Caco-2 (cell line): ENCODE measurements at places on chromosomes 7 and 10.

- DNase-seq: no peak
These were observed 128.0 kb downstream of the HGF start for GRCh38 chr7:81641873-81642272.

- no peak for DNase-seq
These were observed 131.1 kb downstream of the CYP26A1 start for GRCh38 chr10:93204494-93205485.

DNA sequence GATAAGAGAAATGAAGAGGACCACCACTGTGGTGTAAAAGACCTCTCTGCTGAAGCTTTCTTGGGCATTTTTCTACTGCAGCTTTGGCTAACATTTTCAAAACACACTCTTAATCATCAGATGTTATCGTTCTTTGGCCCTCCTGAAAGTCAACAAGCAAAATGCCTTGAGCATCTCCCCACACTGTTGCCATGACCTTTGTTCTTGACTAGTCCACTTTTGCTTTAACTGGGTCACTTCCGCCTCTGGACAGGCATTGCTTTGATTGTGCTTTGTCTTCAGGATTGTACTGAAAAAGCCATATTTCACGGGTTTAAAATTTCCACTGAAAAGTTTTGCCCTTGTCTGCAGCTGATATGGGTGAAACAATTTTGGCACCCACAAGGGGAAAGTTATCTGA is 107.8 kb upstream of the CXCL12 start:
- DNase-seq: no peak

GRCh38 chr10:86661161-86662025 is 6.9 kb upstream of the LDB3 start:
- DNase-seq: no peak

- no peak for DNase-seq
These were observed 14.8 kb downstream of the WDR86 start for GRCh38 chr7:151395036-151395367.

- peak; percentile 81 for DNase-seq
These were observed 25.1 kb downstream of the ZMIZ1 start for GRCh38 chr10:79093658-79094411.

DNA sequence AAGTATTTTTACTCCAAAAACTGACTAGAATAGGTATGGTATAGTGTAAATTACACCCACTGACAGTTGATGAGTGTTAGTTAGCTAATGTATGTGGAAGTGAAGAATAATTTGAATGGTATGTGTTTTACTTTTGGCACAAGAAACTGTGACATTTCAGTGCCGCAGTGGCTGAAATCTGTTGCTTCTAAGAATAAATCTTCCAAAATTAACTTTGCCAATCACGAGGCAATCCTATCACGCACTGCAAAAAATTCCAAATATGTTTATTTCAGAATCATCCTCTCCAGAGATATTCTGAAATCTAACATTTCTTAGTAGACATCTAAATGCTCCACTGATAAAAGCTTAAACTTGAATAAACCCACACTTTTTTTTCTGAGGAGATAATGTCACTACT is 61.2 kb downstream of the PCLO start:
- no peak for DNase-seq

DNA sequence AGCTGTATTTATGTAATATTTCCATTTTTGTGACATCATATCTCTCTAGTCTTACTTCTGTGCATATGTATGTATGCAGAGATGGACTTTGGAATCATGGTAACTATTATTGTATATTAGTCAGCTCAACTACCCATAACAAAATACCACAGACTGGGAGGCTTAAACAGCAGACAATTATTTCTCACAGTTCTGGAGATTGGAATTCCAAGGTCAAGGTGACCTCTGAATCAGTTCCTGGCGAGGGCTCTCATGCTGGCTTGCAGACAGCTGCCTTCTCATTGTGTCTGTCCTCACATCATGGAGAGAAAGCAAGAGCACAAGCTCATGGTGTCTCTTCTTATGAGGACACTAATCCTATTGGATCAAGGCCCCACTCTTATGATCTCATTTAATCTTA is 79.1 kb downstream of the RAMP3 start:
- no peak for DNase-seq

- no peak for DNase-seq
These were observed 402.3 kb downstream of the DNAJB9 start for GRCh38 chr7:108972004-108972403.

DNA sequence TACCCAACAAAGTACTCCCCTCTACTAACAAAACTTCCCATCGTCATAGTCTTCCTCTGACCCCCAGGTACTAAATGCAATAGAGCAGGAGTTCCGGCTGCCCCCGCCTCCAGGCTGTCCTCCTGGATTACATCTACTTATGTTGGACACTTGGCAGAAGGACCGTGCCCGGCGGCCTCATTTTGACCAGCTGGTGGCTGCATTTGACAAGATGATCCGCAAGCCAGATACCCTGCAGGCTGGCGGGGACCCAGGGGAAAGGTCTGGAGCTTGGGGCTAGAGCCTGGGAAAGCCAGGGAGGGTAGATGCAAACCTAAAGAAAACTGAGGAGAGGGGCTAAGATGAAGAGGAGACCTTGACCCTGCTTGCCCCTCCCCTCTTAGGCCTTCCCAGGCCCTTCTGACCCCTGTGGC is 15.3 kb downstream of the EPHB6 start:
- DNase-seq: peak; percentile 23

GRCh38 chr7:87105401-87105800 is 45.9 kb upstream of the ELAPOR2 start:
- DNase-seq: no peak

DNA sequence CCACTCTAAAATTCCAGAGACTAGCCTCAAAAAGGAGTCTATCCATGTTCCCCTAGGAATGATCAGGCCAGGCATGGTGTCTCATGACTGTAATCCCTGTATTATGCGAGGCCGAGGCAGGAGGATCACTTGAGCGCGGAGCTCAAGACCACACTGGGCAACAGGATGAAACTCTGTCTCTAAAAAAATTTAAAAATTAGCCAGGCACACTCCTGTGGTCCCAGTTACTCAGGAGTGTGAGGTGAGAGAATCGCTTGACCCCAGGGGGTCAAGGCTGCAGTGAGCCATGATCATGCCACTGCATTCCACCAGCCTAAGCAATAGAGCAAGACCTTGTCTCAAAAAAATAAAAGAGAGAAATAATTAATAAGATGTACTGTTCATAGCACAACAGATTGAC is 256.8 kb downstream of the KCND2 start:
- no peak for DNase-seq

DNA sequence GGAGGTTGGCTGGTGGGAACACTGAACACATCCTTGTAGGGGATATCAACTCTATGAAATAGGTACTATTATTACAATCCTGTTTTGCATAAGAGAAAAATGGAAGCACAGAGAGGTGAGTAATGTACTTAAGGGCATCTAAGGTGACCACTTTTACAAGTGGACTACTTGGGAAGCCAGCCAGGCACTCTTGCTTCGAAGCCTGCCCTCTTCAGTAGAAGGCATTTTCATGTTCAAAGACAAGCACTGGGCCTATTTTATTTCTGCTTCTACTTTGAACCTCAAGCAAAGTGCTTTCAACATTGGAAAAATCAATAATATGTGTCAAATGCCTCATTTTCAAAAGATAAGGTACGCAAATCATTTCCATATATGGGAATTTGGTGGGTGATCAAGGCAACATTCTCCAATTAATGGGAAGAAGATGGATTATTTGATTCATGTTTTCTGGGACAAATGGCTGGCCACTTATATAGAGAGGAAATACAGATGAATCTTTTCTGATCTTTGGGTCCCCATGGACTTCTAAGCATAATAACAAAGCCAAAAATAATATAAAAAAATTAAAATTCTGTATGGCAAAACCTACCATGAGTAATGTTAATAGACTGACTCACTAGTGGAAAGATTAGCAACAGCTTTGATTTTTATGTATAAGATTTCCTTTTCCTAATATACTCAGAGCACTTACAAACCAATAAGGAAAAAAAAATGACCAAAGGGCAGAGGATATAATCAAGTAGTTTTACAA is 270.2 kb downstream of the FRMD4A start:
- no peak for DNase-seq

DNA sequence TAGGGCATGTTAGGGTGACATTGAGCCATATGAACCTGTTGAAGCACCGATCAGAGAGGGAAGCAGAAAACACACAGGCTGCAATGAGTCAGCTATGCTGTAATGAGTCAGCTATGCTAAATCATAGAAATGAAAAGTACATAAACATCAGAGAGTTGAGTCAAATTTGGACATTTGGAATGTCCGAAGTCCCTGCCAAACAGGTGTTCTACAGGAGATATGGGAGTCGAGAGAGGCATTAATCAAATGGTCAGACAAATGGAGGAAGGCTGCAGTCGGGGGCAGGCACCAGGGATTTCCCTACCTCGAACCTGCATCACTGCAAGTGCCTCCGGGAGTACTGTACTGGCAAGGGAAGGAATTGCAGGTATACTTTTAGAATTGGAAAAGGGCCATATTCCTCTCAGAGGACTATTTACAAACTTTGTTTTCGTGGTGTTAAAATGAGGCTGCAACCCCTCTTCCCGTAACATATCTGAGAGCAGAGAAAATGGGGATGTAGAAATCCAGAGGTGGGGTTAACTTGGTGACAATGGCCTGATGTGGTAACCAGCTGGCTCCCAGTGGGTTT is 8.8 kb upstream of the ZC3HAV1 start:
- DNase-seq: peak; percentile 43

GRCh38 chr7:41907444-41907843 is 204.6 kb upstream of the INHBA start:
- DNase-seq: no peak

DNA sequence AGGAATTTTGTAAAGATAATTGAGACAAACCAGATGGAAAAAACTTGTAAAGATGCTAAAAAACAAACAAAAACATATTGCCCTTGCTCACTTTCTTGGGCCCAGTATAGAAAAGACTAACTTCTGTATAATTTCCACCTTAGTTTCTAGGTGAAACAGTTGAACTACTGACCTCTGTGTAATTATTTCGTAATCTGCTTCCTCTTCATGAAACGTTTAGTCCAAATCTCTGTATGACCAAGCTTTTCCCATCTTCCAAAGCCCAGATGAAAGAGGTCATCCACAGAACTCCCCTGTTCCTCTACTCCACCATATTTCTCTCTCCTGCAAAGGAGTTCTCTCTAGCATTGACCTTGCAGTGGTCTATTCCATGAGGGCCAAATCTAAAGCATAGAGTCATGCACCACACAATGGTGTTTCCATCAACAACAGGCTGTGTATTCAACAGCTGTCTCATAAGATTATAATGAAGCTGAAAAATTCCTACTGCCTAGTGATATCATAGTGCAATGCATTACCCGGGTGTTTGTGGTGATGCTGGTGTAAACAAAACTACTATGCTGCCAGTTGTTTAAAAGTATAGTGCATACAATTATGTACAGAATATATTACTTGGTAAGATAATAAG is 647.6 kb downstream of the TNS3 start:
- no peak for DNase-seq

GRCh38 chr7:1844336-1844950 is 174.4 kb downstream of the ELFN1 start:
- DNase-seq: no peak

- DNase-seq: no peak
These were observed 55.9 kb upstream of the AHR start for GRCh38 chr7:17242504-17242903.

GRCh38 chr10:117374506-117375359 is 507 bp downstream of the PDZD8 start:
- DNase-seq: peak; percentile 44

DNA sequence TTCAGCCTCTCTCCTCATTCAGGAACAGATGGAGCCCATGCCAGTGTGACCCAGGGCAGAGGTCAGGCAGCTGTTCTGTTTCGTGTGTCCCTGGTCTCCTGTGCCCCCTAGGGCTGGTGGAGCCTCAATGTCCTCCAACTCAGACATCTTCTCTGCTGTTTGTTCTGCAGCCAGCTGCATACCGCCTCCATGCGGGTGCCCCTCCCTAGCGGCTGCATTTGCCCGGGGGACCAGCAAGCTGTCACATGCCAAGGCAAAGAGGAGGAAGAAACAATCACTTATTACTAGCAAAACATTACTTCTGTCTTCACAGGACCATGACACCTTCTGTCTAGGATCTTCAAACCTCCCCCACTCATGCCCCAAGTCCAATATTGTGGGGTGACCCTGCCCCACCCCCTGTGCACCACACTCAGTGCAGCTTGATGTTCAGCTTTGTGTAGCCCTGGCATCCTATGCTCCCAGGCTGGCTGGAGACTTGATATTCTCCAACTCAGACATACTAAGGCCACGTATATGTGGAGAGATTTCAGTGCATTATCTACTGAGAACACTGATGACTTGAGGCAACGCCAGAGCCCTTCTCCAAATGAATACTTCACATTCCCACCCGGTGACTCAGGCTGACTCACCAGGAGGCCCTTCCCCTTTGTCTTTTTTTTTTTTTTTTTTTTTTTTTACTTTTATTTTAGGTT is 188.9 kb downstream of the SKIDA1 start:
- peak; percentile 94 for DNase-seq

DNA sequence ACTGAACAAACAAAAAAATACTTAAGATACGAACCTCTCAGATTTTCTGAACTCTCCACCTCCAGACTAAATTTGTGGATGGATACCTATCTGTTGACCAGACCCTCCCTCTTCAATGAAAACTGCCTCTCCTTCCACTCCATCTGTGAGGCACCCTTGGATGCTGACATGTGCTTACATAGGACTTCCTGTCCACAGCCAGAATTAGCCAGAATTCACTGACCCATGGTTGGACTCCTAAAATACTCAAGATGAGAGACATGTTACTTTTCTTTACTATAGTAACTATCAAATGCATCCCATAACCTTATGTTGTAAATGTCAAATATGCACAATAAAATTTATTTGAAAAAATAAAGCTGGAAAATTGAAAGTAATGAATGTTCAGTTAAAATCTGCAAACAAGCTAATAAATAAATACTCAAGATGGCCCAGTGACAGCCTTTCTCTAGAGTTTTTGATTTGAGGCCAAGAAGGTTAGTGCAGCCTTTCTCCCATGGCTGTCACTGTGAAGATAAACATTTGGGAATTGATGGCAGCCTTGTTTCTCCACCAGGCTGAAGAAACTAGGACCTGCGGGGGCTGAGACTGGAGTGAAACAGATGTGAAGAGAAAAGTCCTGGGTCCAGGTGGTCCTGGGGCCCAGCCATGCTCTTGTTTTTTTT is 287.0 kb downstream of the ZEB1 start:
- no peak for DNase-seq

DNA sequence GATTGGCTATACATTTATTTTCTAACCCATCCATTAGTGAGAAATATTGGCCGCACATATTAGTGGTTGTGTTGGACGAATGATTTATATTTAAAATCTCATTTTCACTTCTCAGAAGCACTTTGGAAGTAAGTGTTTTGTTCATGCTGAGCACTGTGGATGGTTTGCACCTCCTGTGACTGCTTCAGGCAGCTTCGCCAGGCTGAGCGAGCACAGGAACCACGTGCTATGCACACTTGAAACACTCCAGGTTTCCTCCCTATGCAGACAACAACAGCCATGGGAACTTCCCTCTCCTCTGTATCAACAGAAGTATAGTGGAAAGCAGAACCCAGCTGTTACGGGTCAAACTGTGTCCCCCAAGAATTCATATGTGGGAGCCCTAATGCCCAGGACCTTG is 67.3 kb upstream of the WDR11 start:
- DNase-seq: no peak

DNA sequence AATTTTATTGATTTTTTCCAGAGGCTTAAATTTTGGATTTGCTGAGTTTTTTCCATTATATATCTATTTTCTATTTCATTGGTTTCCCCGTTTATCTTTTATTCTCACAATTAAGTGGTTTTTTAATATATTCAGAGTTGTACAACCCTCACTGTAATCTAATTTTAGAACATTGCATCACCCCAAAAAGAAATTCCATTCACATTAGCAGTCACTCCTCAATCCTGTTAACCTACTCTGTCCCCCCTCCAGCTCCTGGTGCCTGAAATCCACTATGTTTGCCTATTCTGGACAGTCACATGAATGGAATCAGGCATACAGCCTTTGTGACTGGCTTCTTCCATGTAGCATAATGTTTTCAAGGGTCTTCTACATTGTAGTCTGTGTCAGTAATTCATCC is 55.8 kb upstream of the ITGA8 start:
- no peak for DNase-seq
